ENCODE measurements at places on chromosomes 5 and 9.

- DNase-seq: no peak
Observed at GRCh38 chr9:110606179-110606790, 26.7 kb upstream of the SVEP1 start.

DNA sequence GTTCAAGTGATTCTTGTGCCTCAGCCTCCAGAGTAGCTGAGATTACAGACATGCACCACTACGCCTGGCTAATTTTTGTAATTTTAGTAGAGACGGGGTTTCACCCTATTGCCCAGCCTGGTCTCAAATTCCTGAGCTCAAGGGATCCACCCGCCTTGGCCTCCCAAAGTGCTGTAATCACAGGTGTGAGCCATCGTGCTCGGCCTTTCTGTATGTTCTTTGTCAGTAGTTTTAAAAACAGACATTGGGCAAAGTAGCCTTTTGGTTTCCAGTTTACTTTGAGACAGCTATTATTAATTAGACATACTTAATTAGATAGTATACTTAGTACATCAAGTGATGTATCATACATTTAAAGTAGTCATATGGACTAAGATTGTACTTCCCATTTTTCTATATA lies 45.2 kb downstream of the RBM27 start:
- no peak for DNase-seq

DNA sequence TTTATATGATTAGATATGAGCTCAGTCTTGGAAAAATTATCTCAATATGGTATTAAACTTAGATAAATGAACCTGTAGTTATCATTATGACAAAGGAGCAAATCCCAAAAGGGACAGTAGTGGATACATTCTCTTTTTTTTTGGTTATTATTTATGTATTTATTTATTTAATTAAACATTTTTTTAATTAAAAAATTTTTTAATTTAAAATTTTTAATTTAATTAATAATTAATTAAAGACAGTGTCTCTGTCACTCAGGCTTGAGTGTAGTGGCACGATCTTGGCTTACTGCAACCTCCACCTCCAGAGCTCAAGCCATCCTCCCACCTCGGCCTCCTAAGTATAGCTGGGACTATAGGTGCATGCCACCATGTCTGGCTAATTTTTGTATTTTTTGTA lies 15.6 kb downstream of the ANKHD1 start:
- no peak for DNase-seq

- DNase-seq: no peak
Observed at GRCh38 chr9:34929506-34930102, 28.5 kb upstream of the PHF24 start.

DNA sequence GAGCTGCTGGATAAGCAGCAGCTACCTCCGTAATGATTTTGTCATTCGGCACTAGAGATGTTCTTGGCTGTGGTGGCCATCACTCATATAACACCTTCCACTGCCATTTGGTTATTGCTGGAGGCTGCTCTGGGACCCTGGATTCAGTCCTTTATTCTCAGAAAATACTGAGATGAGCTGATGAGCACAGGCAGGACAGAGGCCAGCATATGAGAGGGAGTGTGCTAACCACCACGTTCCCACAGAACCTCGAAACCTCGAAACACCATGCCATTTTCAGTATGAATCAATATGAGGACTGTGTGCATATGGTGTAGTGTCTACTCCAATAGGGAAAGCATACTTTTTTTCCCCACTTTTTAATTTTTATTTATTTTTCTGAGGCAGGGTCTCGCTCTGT lies 56.6 kb downstream of the ADAM19 start:
- DNase-seq: no peak

- DNase-seq: no peak
Observed at GRCh38 chr5:101608322-101608721, 687.8 kb downstream of the SLCO4C1 start.

GRCh38 chr5:14305045-14305444 lies 161.9 kb downstream of the TRIO start:
- DNase-seq: no peak

DNA sequence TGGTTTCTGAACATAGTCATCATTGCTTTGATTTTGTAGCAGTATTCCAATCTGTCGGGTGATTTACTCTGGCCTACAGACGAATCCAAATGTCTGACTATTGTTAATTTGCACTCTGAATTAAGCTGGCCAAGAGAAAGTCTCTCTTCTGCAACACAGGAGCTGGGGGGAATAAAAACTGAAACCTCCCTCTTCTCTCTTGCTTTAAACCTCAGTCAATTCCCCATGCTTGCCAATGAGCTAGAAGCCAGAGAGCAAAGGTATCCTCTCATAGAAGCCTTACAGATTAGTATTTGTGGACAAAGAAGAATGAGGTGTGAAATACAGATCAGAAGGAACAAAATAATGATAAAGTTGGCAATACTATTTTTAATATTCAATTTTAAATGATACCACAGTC lies 353.9 kb upstream of the CDH10 start:
- no peak for DNase-seq

DNA sequence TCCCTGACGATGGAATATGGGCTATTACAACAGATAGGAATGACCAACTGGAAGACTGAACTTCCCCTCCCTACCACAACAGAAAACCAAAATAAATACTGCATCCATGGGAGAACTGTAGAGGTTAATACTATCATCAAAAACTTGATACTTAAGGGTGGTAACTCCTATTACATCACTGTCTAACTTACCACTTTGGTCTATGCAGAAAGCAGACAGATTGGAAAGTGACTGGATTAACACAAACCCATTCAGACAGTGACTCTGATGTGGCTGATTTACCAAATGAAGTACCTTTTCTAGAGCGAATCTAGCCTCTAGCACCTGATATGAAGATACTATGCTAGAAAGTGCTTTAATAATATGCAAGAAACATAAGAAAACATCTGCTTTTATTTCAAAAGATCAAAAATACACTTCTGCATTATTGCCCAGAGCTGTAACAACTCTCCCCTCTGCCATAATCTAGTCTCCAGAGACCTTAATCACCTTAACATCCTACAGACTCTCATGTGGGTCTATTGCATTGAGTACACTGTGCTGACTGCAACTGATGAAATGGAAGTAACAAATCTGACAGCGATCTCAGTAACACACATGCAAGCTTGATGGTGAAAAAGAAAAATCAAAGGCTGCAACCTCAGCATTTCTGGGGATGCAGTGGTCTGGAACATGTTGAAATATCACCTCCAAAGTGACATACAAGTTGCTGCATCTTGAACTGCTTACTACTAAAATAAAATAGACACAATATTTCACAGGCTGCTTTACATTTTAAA lies 62.7 kb downstream of the EPB41L4A start:
- no peak for DNase-seq

GRCh38 chr9:87595610-87596009 lies 97.9 kb downstream of the DAPK1 start:
- no peak for DNase-seq

GRCh38 chr9:88359974-88360373 lies 28.3 kb upstream of the SPIN1 start:
- no peak for DNase-seq

DNA sequence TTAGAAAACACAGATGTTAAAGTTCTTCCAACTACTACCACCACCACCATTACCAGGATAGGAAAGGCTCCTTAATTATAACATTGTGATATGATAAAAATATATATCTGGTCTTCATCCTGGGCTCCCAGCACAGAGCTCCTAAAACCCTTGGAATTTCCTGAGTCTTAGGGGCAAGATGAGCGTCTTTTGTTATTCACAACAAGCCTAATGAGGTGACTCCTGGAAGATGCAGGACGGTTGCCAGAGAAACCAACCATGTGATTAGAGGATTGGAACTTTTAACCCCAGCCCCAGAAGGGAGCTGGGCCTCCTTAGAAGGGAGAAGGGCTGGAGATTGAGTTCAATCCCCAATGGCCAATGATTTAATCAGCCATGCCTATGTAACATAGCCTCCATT lies 148.0 kb upstream of the ADRA1B start:
- no peak for DNase-seq

GRCh38 chr5:144191998-144192397 lies 21.3 kb downstream of the KCTD16 start:
- peak; percentile 17 for DNase-seq

DNA sequence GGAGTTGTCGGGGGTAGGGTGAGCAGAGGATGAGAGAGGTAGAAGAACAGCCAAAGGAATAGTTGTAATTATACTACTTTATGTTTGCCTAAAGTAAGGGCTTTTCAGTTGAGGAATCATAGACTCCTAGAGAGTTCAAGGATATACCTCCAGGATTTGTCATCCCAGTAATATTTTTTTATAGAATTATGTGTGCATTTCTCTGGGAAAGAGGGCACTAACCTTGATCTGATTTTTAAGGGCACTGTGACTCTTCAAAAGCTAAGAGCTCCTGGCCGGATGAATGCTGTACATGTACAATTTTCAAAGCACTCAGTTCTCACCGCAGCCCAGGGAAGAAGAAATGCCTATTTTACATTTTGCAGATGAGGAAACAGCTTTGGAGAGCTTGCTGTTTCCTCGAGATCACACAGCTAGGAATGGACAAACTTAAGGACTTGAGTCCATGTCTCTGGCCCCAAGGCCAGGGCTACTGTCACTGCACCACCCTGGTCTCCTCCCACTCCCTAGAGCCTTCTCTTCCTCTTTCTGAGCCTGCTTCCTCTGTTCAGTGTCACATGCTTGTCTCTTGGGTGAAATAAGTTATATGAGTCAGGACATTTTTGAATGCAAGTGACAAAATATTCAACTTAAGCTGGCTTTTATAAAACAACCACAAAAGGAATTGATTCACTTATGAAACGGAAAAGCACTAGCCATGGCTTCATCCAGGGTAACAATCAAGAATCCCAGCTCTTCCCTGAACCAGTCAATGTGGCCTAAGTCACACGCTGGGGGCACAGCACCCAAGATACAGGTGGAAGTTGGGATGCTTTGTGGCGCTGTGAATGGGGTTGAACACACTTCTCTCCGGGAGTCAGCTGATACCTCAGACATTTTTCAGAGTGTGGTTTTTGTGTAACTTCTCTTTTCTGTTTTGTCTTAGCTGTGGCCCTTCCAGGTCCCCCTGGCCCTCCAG lies 45.7 kb upstream of the TGFBR1 start:
- DNase-seq: no peak

GRCh38 chr5:145801195-145801594 lies 33.9 kb downstream of the PRELID2 start:
- no peak for DNase-seq
